Activated T-helper 1 cell treated with anti-CD3 and anti-CD28 coated beads, Interleukin-12 subunit alpha, Interleukin-12 subunit beta, Interleukin-2, Interleukin-4 antibody, amounts not matched to agents 30 ng/mL and 10 ng/mL and 1 ng/mL, durations not matched to agents 14 hours and 24 hours and 36 hours (primary cell): ENCODE measurements at places on chromosomes 12 and 14.

- DNase-seq = no peak
These were observed 953 bp upstream of the DCAF5 start for GRCh38 chr14:69153873-69154270.

DNA sequence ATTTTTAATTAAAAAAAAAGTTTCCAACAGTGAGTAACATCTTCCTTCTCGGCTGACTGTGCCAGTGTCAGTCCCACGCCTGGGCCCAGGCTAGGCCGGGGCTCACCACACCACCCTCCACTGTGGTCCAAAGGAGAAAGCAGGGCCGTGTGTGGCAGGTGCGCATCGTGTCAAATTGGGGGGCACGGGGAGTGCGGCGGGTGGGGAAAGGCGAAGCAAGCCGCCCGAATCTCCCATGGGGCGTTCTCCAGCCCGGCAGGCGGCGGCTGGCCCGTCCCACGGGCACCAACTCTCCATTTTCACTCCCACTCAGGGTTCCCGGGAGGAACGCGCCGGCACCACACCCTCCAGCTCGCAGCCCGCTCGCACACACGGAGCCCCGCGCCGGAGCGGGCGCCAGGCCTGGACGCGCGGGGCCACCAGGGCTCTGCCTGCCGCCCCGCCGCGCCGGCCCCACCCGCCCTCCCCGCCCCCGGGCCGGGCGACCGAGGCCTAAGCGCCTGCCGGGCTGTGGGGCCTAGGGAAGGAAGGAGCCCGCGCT lies 604 bp downstream of the EEA1 start:
- DNase-seq = peak; percentile 20

GRCh38 chr12:110590806-110591326 lies 7.7 kb upstream of the PPTC7 start:
- DNase-seq = peak; percentile 24

GRCh38 chr14:93107453-93107852 lies 8.3 kb downstream of the ITPK1 start:
- DNase-seq = no peak

GRCh38 chr12:111174251-111174960 lies 194.5 kb downstream of the PHETA1 start:
- DNase-seq = no peak

DNA sequence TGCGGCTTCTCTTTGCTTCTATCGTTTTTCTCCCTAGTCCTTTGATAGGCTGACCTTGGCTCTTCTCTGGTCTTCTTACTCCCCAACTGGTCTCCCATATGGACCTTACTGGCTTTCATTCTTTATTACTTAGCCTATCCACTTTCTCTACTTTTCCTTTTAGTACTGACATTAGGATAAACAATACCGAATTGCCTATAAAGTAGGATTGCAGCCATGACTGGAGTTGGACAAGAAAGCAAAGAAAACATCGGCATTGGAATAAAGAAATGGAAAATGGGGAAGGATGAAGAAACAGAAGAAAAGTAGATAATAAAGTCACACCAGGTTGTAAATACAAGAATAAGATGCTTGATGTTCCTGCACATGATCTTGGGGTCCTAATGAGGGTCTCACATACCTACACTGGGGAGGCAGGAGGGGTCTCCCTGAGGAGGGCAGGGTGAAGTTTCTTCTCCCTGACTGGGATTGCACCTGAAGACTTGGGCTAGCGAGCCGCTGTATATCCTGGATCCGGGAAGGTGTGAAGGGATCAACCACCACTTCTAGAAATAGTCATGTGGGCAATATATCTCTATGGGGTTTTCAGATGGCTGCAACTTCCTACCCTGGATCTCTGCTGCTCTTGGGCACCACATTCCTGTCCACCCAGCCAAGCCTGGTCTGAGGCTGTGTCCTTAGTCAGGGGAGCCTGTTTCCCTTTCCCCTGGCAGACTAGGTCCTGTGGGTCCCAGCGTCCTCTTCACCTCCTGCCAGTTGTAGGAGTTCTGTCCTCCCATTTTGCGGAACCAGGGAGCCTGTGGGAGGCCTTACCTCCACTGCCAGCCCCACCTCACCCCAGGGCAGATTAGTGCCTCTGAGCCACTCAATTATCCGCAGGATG lies 13.1 kb downstream of the NKX2-1 start:
- no peak for DNase-seq

DNA sequence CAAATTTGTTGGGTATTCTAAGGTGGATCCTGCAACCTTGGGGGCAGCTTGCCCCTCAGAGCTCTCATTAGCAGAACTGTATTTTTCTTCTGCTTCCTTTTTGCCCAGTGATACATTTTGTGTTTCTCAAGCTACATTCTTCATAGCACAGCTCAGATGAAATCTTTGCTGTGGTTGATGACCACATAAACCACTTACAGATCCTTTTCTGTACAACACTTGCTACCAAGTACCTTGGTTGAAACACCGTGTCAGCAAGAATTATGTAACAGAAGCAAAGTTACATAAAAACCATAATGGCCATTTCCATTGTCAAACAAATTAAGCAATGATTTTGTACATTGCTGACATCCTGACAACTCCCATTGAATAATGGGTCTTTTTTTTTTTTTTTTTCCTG lies 9.7 kb upstream of the PLBD1 start:
- DNase-seq = no peak

DNA sequence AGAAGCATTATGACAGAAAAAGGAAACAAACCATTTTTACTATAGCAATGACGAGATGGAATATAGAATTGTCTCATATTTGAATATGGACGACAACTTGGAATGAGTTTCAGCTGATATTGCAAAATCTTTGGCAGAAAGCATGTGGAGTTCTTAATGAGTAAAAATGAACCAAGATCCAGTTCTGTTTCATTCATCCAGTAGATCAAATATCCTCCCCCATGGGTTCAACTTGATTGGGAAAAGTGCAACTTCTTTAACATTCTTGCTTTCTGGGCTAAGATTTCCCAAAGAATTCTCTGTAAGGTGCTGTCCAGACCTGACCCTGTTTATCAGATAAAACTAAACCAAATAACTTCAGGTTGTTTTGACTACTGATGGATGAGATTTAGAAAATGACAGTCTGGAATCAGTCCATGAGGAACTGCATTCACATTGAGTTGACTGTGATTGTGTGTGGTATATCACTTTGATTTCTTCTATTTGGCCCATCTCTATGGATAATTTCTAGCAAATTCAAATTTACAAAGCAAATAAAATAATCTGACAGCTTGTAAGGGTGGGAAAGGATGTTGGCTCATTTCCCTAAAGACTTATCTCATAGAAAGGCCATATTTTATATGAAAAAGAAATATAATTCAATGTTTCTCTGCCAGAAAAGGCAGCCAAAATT lies 267.4 kb downstream of the ADAMTS20 start:
- no peak for DNase-seq

DNA sequence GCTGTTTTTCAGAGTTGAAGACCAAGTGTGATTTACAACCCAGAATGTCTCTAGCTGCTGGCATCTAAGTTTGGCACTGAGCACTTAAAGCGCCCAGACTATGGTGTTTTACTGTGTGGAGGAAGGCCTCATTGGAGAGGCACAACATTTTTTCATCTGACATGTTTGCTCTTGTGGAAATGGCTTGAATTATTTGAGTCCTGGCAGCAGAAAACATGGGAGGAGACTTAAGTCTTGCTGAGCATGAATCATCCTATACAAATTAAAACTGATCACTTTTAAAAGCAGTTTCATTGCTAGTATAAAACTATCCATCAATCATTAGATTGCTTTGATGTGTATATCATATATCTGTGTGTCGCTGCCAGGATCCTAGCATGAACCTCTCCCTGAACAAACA lies 85.9 kb upstream of the REP15 start:
- DNase-seq = no peak
